CD4-positive, alpha-beta T cell treated with Interleukin-2 at 100 ng/mL for 4 hours (primary cell): ENCODE measurements at places on chromosomes 11 and 22.

DNA sequence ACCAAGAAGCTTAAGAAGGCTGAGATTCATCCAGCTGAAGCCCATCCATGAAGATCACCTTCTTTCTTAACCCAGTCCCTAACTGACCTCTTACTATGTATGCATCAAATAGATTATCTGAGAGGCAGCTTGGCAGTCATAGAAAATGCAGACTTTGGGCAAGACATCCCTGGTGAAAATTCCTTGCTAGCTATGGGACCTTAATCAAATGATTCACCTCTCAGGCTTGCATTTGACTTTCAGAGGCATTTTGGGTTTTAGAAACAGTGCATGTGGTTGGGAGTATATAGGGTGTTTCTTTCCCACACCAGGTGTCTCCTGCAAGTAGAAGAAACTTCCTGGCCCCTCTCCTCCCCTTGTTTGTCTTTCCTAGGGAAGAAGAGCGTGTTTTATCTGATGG is 188.5 kb upstream of the ISX start:
- no peak for DNase-seq

DNA sequence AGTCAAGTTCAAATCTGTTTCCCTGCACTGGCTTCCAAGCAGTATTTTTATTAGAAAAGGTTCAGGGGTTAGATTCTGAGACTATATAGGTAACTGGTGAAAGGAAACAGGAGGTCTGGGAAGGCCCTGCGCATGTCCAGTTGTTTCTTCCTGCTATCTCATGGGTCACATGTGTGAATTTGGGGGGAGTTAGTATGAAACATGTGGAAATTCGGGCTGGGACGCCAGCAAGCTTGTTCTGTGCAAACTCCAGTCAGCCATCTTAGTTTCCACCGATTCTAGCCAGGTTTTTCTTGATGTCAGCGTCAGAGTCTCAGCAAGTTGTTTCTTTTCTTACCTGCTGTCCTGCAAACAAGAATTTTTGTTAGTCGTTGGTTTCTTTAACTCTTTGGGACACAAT is 46.8 kb downstream of the NNMT start:
- no peak for DNase-seq

GRCh38 chr11:790721-791564 is 1.1 kb upstream of the CEND1 start:
- no peak for DNase-seq

- DNase-seq = no peak
These were observed 377.4 kb downstream of the DYNC2H1 start for GRCh38 chr11:103486604-103487003.

- DNase-seq = no peak
These were observed 55.0 kb upstream of the GLYAT start for GRCh38 chr11:58786693-58787092.

- DNase-seq = no peak
These were observed 3.9 kb downstream of the FADS1 start for GRCh38 chr11:61812736-61813411.

DNA sequence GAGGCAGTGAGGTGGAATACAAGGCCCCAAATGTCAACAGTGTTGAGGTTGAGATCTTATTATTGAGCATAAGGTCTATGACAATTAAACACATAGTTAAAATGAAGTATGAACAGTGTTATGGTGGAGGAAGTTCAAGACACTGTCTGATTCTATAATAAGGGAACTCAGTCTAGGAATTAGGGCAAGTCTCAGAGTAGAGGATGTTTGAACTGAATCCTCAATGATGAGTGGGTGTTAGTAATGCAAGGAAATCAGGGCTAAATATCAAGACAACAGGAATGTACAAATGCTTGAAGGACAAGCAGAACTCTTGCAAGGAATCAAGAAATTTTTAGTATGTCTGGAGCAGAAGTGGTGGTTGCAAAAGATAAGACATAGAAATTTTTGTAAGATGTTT is 53.0 kb downstream of the CWC15 start:
- DNase-seq = no peak

GRCh38 chr11:45654231-45655011 is 11.0 kb downstream of the CHST1 start:
- no peak for DNase-seq

- no peak for DNase-seq
These were observed 19.8 kb upstream of the TMPRSS5 start for GRCh38 chr11:113725913-113726312.

GRCh38 chr11:32451808-32452207 is 16.5 kb upstream of the WT1 start:
- no peak for DNase-seq

GRCh38 chr22:30614879-30615278 is 7.9 kb downstream of the TCN2 start:
- no peak for DNase-seq

DNA sequence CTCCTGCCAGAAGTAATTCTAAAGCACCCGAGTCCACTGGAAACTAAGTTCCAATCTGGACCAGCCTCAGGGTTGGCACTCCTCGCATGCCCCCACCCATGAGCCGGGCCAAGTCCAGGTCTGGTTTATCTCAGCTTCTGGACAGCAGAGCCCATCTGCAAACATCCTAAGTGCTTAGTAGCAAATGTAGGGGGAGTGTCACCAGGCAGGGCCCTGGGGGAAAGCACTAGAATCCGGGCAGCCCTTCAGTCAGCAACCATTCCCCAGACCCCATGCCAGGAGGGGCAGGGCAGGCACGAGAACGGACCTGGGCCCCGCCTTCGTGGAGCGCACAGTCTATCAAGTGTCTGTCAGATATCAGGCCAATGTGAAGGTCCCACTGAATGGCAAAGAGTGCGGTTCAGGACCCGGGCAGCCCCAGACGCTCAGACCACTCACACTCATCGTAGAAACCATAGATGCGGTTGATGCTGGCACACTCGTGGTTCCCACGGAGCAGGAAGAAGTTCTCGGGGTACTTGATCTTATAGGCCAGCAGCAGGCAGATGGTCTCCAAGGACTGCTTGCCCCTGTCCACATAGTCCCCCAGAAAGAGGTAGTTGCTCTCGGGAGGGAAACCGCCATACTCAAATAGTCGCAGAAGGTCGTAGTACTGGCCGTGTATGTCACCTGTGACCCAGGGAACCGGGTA is 1.3 kb downstream of the PPP1CA start:
- DNase-seq = no peak

DNA sequence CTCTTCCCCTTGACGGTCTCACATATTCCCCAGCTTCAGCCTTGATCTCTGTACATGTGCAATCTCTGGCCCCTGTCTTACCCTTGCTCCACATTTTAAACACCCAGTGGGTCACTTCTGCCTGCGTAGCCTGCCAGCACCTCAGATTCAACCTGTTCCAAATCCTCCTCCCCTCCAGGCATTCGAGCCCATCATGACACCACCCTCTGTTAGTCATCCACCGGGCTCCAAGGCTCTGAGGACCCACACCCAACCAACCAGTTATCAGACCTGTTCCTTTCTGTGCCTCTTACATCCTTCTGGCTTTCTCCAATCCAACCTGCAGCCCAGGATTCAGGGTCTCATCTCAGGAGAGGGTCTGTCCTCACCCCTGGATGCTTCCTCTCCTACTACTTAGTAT is 119.8 kb upstream of the TBCEL start:
- no peak for DNase-seq

- DNase-seq = no peak
These were observed 326.6 kb downstream of the MN1 start for GRCh38 chr22:27474711-27475547.

GRCh38 chr11:104968355-104968855 is at the start of gene CASP4:
CASP4 (minus strand) TSS chr11:104968574; CDS start chr11:104968525, 49 bp downstream.
- peak; percentile 70 for DNase-seq

DNA sequence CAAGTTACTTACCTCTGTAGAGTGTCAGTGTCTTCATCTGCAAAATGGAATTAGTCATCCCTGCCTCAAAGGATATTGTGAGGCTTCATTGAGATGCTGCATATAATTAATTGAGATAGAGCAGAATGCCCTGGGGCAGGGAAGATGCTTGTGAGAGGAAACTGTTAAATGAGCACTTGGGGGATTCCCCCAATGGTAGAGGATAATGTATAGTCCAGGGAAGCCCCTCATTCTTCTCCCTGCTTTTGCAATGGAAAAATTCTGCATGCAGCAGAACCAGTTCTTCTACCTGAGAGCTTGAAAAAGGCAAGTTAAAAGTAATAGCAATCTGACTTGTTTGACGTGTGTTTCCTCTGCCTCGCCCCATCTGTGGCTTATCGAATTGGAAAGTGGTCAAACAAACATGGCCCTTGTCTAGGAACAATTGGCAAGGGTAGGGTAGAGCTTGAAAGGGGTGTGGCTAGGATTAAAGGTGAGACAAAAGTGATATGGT is 90.9 kb downstream of the NAV2 start:
- DNase-seq = no peak

DNA sequence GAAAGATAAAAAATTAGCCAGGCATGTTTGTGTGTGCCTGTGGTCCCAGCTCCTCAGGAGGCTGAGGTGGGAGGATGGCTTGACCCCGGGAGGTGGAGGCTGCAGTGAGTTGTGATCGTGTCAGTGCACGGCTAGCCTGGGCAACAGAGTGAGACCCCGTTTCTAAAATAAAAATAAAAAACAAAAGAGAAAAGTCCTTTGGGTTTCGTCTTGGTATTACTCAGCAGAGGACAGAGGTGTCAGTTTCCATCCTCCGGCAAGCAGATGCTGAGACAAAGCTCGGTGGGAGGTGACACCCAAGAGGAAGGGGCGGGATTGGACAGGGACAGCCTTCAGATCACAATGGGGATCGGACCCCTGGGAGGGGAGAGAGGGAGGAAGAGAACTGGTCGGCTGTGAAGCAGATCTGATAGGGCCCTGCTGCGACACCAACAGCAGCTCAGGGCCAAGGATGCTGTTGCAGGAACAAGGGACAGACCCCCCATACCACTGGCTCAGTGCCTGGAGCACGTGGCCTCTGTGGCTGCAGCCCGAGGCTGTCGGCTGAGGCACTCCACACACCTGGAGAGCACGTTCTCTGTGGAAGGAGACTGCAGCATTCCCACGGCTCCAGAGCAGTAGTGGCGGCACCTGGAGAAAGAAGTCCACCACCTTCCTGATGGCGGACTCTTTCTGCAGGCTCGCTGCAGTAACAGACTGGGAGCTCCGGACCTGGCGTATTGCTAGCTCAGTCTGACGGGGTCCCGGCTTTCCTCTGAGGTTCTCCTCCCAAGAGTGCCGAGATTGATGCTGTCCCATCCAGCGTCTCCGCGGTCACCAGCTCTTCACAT is 5.2 kb upstream of the BID start:
- peak; percentile 11 for DNase-seq

GRCh38 chr11:134332189-134332631 is 422 bp downstream of the GLB1L2 start:
- DNase-seq = no peak

GRCh38 chr11:117417856-117418255 is 90.2 kb downstream of the CEP164 start:
- DNase-seq = no peak

DNA sequence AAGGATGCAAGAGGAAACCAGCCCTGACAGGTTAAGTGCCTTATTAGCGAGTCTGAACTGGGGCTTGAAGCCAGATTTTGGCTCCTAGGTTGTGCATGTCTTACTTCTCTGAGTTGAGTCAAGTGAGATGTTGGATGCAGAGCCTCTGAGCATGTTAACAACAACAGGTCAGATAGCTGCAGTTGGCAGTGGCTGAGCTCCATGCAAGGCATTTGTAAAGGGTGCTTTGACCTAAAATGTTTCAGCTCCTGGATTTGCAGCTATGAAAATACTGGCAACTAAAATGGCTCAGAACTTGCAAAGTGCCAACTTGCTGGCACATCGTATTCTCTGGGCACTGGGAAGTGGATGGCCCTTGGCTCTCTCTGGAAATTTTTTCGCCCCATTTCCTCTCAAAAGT is 16.4 kb upstream of the CSRP3 start:
- DNase-seq = no peak

- DNase-seq = no peak
These were observed 76.7 kb downstream of the SVIP start for GRCh38 chr11:22752908-22753310.

DNA sequence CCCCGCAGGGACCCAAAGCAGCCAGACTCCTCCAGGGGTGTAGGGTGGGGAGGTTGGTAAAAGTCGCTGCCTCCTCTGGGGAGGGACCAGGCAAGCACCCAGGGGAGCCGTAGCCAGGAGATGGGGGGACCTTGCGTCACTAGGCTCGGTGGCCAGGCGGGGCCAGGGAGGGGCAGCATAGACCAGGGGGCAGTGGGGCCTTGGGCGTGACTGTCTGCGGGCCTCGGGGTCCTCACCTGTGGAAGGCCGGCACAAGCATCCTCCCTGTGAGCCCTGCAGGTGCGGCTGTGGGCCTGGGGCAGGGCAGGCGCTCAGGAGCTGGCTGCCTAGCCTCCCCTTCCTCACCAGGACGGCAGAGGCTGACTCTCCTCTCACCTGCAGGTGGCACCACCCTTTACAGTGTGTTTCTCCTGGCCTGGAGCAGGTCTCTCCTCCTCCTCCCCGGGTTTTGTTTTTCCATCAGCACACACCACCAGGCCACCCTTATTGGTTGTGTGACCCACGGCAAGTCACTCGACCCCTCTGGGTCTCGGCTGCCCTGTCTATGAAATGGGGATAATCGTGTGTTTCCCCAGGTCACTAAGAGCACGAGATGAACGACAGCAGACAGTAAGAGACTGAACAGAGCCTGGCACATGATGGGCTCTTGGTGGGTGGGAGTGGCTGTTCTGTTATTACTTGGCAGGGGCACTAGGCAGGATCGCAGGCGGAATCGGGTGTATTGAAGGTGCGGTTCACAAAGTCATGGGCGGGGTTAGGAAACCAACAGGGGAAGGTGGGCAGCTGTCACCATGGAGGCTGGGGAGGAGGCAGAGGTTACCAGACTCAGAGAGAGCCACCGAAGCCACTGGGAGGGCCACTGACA is 52.7 kb downstream of the FLRT1 start:
- DNase-seq = no peak

DNA sequence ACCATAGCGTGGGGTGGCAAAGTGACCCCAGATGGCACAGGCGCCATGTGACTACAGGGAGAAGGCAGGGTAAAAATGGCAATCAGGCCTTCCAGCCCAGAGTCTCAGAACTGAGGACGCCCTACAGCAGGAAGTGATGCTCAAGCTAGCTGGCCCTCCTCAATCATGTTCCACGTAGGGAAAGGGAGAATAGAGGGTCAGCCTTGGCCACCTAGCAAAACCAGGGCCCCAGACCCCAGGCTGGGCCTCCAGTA is 978 bp upstream of the ANKRD13D start:
- no peak for DNase-seq

DNA sequence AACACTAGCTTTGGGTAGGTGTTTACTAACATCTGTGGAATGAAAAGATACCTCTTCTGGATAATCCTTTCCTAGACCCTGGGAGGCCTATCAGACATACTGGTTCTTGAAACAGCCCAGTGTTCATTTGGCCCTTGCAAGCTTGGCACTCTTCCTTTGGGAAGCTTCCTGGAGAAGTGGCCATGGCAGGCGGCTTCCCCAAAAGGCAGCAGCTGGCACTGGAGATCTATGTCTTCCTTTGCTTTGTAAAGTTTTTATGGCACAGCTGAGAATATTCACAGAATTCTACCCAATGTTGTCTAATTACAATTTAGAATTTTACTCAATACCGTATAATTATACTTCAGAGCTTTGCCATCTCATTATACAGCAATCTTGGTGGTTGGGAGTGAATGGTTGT is 199.2 kb upstream of the C11orf87 start:
- no peak for DNase-seq
